Spinal cord (tissue), 10 donors: ENCODE measurements at places on chromosomes 5 and 9. TPM values are rescaled to one million over a fixed set of nuclear protein-coding genes. Genes with fewer than 3 reads are reported as not detected.

The TRAF2 gene
- 7.4 TPM for total RNA-seq

The CCL28 gene
- total RNA-seq = 6.1 TPM

GRCh38 chr9:37444890-37445289 is 20.4 kb downstream of the ZBTB5 start:
- no peak for DNase-seq
- peaks cover 30% of the 10 kb centered on the region for H3K36me3 ChIP-seq
- no peak overlapping the region for H3K4me3 ChIP-seq
- no peaks in the 10 kb centered on the region for H3K27me3 ChIP-seq
- no peak overlapping the region for H3K27ac ChIP-seq
- no peaks in the 10 kb centered on the region for H3K4me1 ChIP-seq

DNA sequence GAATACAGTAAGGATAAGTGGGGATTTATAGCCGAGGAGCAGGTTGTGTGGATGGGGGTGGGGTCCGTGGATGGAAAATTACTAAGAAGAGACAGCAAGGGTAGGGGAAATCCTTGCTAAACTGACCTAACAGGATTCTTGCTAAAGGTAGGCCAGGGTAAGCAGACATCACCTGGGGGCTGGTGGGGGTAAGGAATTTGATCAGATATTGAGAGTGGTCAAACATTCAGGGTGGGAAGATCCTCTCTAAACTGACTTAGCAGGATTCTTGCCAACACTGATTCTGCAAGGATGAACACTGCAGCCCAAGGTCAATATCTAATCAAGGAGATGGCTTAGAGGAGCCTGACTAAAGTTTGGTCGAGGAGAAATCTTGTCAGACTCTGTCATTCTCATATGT is 2.7 kb upstream of the PLGRKT start:
- H3K36me3 ChIP-seq = no peaks in the 10 kb centered on the region
- H3K27ac ChIP-seq = no peak overlapping the region
- peaks cover 3% of the 10 kb centered on the region for H3K4me1 ChIP-seq
- no peak for DNase-seq

The MORN5 gene
- total RNA-seq = 18.7 TPM

GRCh38 chr9:105447386-105447813 is 434 bp upstream of the FSD1L start:
- H3K27me3 ChIP-seq = no peaks in the 10 kb centered on the region
- H3K4me1 ChIP-seq = peaks cover 13% of the 10 kb centered on the region
- DNase-seq = no peak
- no peaks in the 10 kb centered on the region for H3K36me3 ChIP-seq
- peak overlapping the region; percentile 90 for H3K27ac ChIP-seq
- peak overlapping the region; percentile 86 for H3K4me3 ChIP-seq

GRCh38 chr9:92543972-92544371 is 8.2 kb upstream of the ECM2 start:
- no peak for DNase-seq
- no peak overlapping the region for H3K4me3 ChIP-seq
- H3K27ac ChIP-seq = no peak overlapping the region
- H3K27me3 ChIP-seq = no peaks in the 10 kb centered on the region

GRCh38 chr9:4080921-4081895 is 218.7 kb downstream of the GLIS3 start:
- peaks cover 13% of the 10 kb centered on the region for H3K4me1 ChIP-seq
- H3K27ac ChIP-seq = no peak overlapping the region
- no peaks in the 10 kb centered on the region for H3K27me3 ChIP-seq
- no peak overlapping the region for H3K4me3 ChIP-seq
- no peaks in the 10 kb centered on the region for H3K36me3 ChIP-seq

DNA sequence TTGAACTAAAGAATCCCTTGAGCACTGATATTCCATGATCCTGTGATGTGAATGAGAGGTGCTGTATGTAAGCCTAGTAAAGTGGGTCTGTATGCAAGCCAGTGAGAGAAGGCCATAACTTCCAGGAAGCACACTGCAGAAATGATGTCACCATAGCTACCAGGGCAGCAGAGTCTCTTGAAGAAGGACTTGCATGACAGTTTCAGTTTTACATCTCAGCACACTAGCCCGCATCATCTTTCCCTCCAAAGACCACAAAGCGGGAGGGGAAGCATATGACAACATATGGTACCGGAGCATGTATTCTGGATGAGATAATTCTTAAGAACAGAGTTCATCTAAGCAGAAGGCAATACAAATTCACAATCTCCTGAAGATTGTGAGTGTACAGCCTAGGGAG is 37.6 kb upstream of the MAST4 start:
- DNase-seq = no peak
- no peaks in the 10 kb centered on the region for H3K4me1 ChIP-seq
- no peaks in the 10 kb centered on the region for H3K27me3 ChIP-seq
- no peak overlapping the region for H3K4me3 ChIP-seq
